ENCODE measurements at places on chromosomes 1 and 21. TPM values are rescaled to one million over a fixed set of nuclear protein-coding genes. Genes with fewer than 3 reads are reported as not detected.

- no peak for DNase-seq
Observed at GRCh38 chr1:182962554-182963115, 9.7 kb upstream of the SHCBP1L start.

Gene SAMD11
- not detected for total RNA-seq

DNA sequence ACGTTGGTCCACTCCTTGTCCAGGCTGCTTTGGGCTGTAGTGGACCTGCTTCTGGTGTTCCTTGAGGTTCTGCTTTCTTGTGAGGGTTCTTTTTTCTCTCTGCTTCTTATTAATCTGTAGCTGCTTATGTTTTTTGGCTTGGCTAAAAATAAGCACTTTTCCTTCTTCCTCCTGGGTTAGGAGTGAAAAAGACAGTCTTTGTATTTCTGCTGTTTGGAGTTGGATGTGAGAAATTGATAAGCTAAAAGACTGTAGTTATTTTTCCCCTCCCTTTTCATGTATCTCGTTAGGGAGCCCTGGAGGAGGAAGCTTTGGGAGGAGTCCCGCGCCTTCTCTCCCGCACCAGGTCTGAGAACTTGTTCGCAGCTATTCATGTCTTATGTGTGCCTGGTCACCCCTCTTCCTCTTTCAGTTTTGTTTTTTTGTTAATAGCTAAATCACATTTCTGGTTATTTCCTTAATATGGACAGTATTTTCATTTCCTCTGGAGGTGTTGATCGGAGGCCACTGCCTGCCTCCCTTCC, 79.0 kb downstream of the GALNT2 start:
- DNase-seq, result no peak

Gene KLHL12
- 27.1 TPM for total RNA-seq

DNA sequence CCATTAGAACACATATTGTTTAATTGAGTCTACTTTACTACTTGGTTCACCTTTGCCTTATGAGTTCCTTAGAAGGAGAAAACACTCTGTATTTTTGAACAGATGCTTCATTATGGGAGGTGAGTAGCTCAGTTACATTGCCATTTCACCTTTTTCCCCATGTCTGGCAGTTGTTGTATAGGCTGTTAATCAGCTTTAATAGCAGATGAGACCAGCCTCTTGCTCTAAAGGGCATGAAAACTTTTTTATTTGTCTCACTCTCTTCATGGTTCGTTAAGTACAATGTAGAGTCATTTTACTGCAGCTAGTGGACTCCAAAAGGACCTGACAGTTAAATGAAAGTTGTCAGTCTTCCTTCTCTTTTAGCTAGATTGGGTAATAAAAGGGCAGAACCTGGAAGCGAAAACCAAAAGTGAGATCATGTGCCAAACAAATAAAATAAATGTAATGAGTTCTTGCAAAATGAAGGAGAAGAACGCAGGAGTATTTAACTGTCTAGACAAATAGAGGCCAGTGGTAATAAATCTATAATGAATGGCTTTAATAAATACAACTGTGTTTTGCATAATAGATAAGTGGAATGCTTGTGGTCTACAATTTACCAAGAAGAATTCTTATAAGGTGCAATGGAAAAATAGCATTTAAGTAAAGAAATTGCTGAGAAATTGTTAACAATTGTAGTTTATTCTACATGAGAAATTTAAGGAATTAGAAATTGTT, 180.0 kb upstream of the NEGR1 start:
- no peak for DNase-seq

GRCh38 chr1:8516793-8517556, 199.1 kb downstream of the SLC45A1 start:
- DNase-seq, result no peak
